ENCODE measurements at places on chromosomes 6 and 20. TPM values are rescaled to one million over a fixed set of nuclear protein-coding genes. Genes with fewer than 3 reads are reported as not detected.

HLA-DRA gene
- total RNA-seq = 8.5 TPM

BIRC7 gene
- total RNA-seq = not detected

PAX1 gene
- not detected for total RNA-seq

SLC2A10 gene
- 8.8 TPM for total RNA-seq

WDR46 gene
- total RNA-seq = 35.3 TPM

RAD21L1 gene
- not detected for total RNA-seq
